ENCODE measurements at places on chromosomes 4 and X.

DNA sequence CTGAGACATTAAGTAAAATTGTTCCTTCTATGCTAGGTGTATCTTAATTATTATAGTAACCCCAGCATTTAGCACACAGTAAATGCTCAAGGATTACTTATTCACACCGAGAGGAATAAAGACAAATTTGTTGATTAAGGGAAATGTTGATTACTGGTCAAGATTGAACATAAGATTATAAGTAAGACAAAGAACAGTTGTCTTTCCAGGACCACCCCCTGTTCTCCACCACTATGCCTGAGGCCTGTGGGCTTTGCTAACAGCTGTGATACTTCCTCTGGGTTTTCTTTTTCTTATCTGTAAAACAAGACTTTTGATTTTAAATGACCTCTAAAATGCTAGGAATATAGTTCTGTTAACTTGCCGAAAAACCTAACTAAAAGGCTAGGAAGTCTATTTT lies 128.0 kb downstream of the DCLK2 start:
- peak overlapping the region; percentile 81 for H3K27ac ChIP-seq
- H3K4me3 ChIP-seq = no peak overlapping the region
- peaks cover 49% of the 10 kb centered on the region for H3K4me1 ChIP-seq
- H3K36me3 ChIP-seq = peaks cover 9% of the 10 kb centered on the region

DNA sequence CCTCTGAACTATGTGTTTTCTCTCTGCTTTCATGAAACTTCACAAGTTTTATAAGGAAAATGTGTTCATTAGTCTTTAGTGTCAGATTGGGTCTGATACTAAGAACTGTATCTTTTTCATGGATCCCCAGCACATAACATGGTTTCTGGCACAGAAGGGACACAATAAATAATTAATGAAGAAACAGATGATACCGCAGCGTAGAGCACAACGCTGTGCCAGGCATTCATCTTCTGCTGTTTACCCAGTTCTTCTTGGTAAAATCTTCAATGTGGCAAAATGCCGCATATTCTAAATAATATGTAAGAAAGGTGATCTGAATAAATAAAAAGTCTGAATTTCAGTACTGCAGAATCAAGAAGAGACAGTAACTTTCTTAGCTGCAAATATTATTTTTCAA lies 12.3 kb downstream of the SCARB2 start:
- no peak overlapping the region for H3K4me3 ChIP-seq
- H3K27me3 ChIP-seq = no peaks in the 10 kb centered on the region
- no peak for DNase-seq
- H3K27ac ChIP-seq = no peak overlapping the region
- no peaks in the 10 kb centered on the region for H3K36me3 ChIP-seq

GRCh38 chrX:45762699-45763647 lies 562.3 kb upstream of the DIPK2B start:
- no peak overlapping the region for H3K27ac ChIP-seq
- H3K4me3 ChIP-seq = no peak overlapping the region
- DNase-seq = no peak
- H3K36me3 ChIP-seq = peaks cover 6% of the 10 kb centered on the region
- H3K27me3 ChIP-seq = no peaks in the 10 kb centered on the region

DNA sequence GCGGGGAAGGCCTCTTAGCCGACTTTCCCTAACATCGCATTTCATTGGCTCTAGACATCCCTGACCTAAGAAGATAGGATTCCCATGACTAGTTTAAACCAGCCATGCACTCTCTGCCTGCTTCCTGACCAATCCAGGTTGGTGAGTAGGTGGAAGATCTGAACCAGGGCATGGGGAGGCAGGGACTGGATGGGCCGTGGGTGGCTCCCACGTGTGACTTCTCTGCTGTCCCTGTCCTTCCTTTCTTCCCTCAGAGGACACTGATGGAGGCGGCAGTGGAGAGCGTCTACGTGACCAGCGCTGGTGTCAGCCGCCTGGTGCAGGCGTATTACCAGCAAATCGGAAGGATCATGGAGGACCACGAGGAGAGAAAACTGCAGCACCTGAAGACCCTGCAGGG lies 90.7 kb downstream of the EVC start:
- no peaks in the 10 kb centered on the region for H3K4me1 ChIP-seq
- H3K27ac ChIP-seq = no peak overlapping the region
- no peak overlapping the region for H3K4me3 ChIP-seq
- H3K27me3 ChIP-seq = no peaks in the 10 kb centered on the region

DNA sequence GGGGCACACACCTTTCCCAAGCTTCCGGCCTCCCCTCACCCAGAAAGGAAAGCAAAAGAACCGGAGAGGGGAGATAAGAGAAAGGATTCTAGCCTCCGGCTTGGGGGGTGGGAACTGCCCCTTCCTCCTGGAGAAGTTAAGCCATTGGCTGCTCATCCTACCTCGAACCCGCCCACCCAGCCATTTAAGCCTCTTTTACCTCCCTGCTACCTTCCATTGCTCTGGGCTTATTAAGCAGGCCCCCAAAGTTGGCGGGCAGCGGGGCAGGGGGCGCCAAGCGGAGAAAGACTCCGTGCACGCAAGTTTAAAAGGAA lies 2.3 kb downstream of the MAML3 start:
- H3K27me3 ChIP-seq = no peaks in the 10 kb centered on the region
- peaks cover 41% of the 10 kb centered on the region for H3K4me1 ChIP-seq
- peak overlapping the region; percentile 98 for H3K27ac ChIP-seq
- H3K4me3 ChIP-seq = peak overlapping the region; percentile 95

- H3K4me3 ChIP-seq = no peak overlapping the region
- H3K27me3 ChIP-seq = no peaks in the 10 kb centered on the region
- H3K36me3 ChIP-seq = no peaks in the 10 kb centered on the region
- DNase-seq = no peak
- no peak overlapping the region for H3K27ac ChIP-seq
Measured at GRCh38 chr4:79851625-79852304, 221.3 kb downstream of the ANTXR2 start.

DNA sequence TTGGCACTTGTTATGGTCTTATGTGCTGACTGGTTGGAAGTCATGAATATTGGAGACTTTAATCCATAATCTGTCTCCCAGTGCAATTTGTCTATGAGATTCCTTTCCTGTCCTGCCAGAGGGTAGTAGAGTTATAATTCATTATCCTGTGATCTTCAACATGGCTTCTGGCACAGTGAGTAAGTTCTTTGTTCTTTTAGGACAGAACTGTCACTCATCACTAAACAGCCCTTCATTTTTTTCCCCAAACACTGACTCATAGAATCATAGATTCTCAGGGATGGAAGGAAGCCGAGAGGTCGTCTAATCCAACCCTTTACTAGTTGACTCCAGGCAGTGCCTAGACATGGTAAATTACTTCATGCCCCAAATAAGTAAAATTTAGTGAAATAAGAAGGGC lies 78.4 kb downstream of the LUZP4 start:
- H3K4me1 ChIP-seq = peaks cover 87% of the 10 kb centered on the region
- no peaks in the 10 kb centered on the region for H3K27me3 ChIP-seq
- H3K36me3 ChIP-seq = no peaks in the 10 kb centered on the region
- peak overlapping the region; percentile 78 for H3K27ac ChIP-seq

DNA sequence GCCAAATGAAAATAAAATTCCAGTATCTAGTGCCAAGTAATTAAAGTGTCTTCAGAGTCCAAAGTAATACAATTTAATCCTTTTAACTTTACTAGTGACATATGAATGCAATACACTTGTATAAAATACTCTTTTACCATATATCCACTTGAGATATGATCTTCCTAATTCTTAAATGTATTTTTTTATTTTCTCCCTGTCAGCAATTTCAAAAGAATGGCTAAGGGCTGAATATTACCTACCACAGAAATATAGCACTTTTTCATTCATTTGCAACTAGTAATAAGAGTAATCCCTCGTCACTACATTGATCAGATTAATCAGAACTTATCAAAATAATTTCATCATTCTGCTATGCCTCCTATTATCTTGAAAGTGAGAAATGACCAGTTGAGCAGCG lies 10.1 kb upstream of the TBX22 start:
- no peak overlapping the region for H3K4me3 ChIP-seq
- DNase-seq = no peak
- no peaks in the 10 kb centered on the region for H3K27me3 ChIP-seq
- H3K27ac ChIP-seq = no peak overlapping the region
- H3K4me1 ChIP-seq = no peaks in the 10 kb centered on the region

GRCh38 chrX:65451663-65452062 lies 82.9 kb downstream of the LAS1L start:
- DNase-seq = no peak
- no peaks in the 10 kb centered on the region for H3K4me1 ChIP-seq
- no peak overlapping the region for H3K27ac ChIP-seq
- H3K4me3 ChIP-seq = no peak overlapping the region
- no peaks in the 10 kb centered on the region for H3K27me3 ChIP-seq

DNA sequence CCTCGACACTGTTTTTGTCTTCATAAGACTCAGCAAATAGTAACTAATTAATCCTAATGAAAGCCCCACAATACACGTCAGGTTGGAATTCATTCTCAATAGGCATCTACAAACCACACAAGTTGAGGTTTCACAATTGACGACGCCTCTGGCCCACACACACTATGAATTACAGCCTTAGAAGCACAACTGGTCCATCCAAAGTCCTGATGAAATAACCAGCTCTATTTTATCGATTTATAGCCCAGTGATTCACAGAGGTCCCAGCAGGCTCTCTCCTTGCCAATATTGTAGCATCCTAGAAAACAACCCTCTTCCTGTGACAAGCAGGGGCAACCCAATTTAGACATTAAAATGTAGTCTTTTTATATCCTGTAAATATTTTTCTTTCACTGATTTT lies 112.1 kb downstream of the NR3C2 start:
- no peak overlapping the region for H3K4me3 ChIP-seq
- H3K27ac ChIP-seq = no peak overlapping the region
- no peaks in the 10 kb centered on the region for H3K4me1 ChIP-seq
- no peak for DNase-seq
- no peaks in the 10 kb centered on the region for H3K27me3 ChIP-seq

- DNase-seq = no peak
- H3K27me3 ChIP-seq = no peaks in the 10 kb centered on the region
- peaks cover 5% of the 10 kb centered on the region for H3K4me1 ChIP-seq
- no peak overlapping the region for H3K4me3 ChIP-seq
Measured at GRCh38 chr4:184463856-184464255, 10.5 kb downstream of the IRF2 start.

- H3K36me3 ChIP-seq = no peaks in the 10 kb centered on the region
- DNase-seq = no peak
- no peak overlapping the region for H3K27ac ChIP-seq
- no peak overlapping the region for H3K4me3 ChIP-seq
- no peaks in the 10 kb centered on the region for H3K27me3 ChIP-seq
- peaks cover 36% of the 10 kb centered on the region for H3K4me1 ChIP-seq
Measured at GRCh38 chrX:53284684-53285447, 3.5 kb upstream of the IQSEC2 start.

- H3K4me1 ChIP-seq = no peaks in the 10 kb centered on the region
- H3K36me3 ChIP-seq = no peaks in the 10 kb centered on the region
- H3K27ac ChIP-seq = no peak overlapping the region
- no peaks in the 10 kb centered on the region for H3K27me3 ChIP-seq
- DNase-seq = no peak
Measured at GRCh38 chr4:84279678-84280077, 219.4 kb downstream of the NKX6-1 start.

DNA sequence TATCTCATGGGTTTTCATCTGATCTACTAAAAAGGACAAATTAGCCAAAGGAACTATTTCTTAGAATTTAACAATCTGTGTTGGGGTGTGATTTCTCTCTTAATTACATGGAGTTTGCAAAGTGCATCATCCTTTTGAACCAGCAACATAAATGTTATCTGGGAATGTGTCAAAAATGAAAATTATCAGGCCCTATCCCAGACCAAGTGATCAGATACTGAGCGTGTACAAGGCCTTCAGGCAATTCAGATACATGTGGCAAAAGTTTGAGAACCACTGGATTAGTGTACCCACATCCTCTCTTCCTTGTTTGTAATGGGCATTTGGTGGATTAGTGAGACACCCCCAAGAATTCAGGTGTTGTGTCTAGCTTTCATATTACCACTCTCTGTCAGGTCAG lies 3.8 kb downstream of the SH3D19 start:
- H3K36me3 ChIP-seq = peaks cover 2% of the 10 kb centered on the region
- peaks cover 37% of the 10 kb centered on the region for H3K4me1 ChIP-seq
- no peak for DNase-seq
- no peak overlapping the region for H3K4me3 ChIP-seq
- H3K27me3 ChIP-seq = no peaks in the 10 kb centered on the region
- H3K27ac ChIP-seq = no peak overlapping the region

DNA sequence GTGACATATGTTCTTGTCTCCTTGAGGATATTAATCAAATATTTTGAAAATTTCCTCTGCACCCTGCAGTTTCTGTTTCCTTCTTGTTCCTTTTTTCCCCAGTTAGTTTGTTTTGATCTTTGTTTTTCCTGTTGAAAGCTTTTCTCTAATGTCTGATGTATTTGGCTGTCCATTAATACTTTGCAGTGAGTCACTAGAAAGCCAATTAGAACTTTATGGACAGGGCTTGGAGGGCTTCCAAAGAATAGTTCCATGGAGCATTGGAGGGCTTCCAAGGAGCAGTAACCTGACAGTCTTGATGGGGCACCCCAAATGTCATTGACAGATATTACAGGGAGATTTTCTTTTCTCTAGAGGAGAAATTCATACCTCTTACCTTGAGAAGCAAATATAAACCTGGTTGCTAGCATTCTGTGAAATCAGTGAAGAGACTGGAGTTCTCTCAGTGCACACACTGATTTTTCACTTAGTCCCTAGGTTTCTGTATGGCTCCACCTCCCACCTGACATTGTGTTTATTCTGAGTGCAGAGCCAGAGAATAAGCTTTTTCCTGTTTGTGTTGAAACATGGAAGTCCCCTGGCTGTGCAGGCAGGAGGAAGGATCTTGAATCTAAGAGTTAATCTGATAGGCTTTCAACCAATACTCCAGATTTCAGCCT lies 26.5 kb downstream of the SPARCL1 start:
- DNase-seq = no peak
- H3K36me3 ChIP-seq = no peaks in the 10 kb centered on the region
- H3K27me3 ChIP-seq = no peaks in the 10 kb centered on the region
- H3K27ac ChIP-seq = peak overlapping the region; percentile 57
- H3K4me3 ChIP-seq = no peak overlapping the region

DNA sequence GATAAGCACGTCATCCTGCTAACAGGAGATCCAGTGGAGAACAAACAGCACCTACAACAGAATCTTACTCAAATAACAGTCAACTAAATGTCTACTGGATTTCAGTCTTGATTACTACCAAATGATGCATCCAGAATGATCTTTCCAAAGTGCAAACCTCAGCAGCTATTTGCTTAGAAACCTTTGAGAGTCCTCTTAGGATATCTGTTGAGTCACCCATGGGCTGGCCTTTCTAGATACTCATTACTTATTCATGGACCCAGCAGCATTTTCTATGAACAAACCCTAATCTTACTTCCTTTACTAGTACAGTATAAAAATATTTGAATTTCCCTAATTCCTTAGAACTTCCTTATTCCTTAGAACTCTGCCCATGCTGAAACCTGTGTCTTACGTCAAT lies 118.5 kb upstream of the PABPC4L start:
- no peak for DNase-seq
- no peak overlapping the region for H3K4me3 ChIP-seq
- no peak overlapping the region for H3K27ac ChIP-seq
- no peaks in the 10 kb centered on the region for H3K4me1 ChIP-seq
- H3K27me3 ChIP-seq = no peaks in the 10 kb centered on the region
